ENCODE measurements at places on chromosomes 7 and 10.

GRCh38 chr10:71579668-71580067 is 139.9 kb downstream of the C10orf105 start:
- no peak for DNase-seq

GRCh38 chr7:150587551-150587950 is 20.4 kb downstream of the GIMAP4 start:
- DNase-seq = no peak

- DNase-seq = no peak
Measured at GRCh38 chr10:86170255-86171108, 196.1 kb downstream of the GRID1 start.

- no peak for DNase-seq
Measured at GRCh38 chr10:49010295-49010694, 70.7 kb upstream of the LRRC18 start.

GRCh38 chr7:19107356-19108146 is 9.9 kb downstream of the TWIST1 start:
- DNase-seq = no peak

DNA sequence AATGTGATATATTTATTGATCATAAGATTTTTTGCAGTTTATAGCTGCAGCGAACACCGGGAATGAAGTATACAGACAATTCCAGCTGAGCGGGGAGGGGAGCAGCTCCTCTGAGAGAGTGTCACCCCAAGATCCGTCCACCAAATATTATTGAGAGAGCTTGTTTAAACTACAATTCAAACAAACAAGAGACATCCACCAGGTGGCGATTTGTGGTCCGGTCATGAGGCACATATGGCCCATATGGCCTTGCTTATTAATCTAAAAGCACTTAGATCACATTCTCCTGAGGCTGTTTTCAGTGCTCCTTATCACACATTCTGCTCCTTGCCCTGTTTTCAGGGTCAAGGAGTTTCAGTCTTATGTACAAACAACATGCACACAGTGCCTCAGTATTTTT is 83.1 kb downstream of the THSD7A start:
- no peak for DNase-seq

DNA sequence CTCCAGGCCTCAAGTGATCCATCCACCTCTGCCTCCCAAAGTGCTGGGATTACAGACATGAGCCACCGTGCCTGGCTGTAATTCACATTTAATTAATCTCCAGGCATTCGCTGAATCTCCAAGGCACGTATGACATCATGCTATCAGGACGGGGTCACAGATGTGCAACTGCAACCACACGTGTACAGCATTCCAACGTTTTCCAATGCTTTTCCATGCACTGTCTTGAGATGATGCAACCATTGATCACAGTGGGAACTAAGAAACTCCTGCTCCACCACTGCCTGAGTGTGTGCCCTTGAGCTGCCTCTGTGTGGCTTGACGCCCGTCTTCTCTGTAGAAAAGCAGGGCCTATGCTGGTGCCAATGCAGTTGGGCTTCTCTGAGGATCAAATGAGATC is 119.8 kb upstream of the LYZL2 start:
- no peak for DNase-seq

GRCh38 chr10:71972746-71973695 is 8.8 kb downstream of the CHST3 start:
- DNase-seq = no peak

DNA sequence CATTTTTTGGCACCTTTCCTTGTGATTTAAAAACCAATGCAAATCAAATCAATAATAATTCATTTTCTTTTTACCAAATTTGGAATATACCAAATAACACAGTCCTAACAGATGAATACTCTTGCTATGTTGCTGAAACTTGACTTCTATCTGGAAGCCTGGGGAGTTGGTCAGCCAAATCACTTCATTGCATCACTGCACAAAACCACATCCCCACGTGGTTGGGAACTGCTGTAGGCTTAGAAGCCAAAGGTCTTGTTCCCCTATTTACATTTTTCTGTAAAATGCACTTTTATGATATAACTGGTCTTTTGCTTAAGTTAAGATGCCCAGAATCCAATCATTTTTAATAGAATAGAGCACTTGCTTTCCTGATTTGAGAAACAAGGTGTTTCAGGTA is 15.2 kb downstream of the GPR85 start:
- no peak for DNase-seq

DNA sequence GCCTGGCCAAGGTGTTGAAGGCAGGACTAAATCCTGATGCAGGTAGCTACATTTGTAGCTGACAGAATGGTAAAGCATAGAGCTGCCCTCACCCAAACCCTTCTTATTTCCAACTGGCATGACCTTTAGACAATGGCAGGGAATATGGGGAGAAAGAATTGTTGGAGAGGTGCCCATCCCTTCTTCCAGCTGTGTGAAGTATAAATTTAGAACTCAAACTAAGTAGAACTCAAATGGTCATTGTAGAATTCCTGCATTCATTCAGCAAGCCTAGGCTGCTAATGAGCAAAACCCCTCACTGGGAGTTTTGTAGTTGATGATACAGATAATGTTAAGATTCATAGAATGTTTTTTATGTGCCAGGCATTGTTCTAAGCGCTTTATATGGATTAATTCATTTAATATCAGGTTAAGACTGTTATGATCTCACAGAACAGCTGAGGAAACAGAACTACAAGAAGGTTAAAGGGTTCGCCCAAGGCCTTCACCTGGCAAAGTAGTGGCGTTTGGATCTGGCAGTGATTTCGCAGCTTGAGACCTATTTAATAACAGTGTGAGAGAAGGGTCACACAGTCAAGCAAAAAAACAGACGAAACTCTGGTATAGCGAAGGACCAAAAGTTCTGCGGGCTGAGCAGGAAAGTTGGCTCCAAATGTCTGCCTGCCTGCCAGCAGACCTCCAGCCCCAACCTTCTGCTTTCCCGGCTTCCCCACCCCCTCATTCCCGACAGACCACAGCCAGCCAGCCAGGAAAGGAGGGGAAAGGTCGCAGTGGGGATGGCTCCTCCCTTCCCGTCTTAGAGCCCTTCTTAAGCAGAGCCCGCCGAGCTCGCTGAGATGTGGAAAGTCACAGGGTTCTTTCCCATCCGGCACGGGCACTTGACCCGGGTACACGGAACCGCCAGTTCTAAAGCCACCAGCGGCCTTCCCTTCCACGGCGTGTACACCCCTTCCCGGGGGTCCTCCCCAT is 1.6 kb upstream of the HILPDA start:
- no peak for DNase-seq

DNA sequence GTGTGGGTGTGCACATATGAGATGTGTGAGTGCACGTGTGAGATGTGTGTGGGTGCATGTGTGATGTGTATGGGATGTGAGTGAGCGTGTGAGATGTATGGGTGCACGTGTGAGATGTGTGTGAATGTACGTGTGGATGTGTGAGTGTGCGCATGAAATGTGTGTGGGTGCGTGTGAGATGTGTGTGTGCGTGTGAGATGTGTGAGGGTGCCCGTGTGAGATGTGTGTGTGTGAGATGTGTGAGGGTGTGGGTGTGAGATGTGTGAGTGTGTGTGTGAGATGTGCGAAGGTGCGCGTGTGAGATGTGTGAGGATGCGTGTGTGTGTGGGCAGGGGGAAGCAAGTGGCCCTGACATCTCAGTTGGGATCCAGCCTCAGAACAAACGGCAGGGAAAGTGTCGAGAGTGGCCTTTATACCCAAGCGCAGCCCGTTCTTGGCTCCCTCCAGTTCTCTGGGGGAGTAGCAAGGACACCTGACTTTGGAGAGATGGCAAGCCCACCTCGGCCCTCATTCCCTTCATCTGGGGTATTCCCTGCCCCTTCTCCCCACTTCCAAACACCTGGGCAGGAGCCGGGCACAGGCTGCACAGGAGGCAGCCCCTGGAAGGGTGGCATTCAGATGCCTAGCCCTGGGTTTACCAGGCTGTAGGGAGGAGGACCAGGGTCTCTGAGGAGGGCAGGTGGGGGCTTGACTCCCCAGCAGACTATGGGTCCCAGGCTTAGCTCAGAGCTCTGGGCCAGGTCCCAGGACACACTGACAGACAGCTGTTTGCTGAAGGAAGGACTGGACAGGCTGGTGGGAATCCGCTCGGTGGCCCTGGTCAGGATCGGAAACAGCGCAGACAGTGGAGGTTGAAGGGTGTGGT is 31.6 kb downstream of the PPIF start:
- no peak for DNase-seq

DNA sequence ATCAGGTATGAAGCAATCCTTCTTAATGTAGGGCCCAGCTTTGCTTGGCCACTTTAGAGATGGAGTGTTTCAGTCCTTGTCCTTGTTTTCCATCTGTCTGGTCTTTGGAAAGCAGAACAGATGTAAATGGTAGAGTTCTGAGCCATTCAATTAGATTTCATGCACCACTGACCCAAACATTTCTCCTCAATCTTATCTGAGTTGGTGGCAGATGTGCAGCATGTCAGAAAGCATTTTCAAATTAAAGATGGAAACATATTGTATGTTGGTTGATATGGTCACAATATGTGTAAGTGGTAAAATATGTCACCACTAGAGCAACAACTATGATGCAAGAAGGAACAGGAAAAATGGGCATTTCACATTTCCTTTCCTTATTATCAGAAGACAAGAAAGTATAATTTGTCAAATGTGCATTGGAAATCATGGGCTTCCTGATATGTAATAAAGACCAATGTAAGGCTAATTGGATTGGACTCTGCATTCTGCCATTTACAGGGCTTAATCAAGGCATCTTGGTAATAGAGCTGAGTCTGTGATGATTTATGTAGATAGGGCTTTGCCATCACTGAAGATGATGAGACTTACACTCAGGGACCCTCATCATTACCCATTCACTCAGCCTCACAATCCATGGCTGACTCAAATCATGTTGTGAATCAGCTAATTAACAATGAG is 750.7 kb downstream of the NRG3 start:
- no peak for DNase-seq

DNA sequence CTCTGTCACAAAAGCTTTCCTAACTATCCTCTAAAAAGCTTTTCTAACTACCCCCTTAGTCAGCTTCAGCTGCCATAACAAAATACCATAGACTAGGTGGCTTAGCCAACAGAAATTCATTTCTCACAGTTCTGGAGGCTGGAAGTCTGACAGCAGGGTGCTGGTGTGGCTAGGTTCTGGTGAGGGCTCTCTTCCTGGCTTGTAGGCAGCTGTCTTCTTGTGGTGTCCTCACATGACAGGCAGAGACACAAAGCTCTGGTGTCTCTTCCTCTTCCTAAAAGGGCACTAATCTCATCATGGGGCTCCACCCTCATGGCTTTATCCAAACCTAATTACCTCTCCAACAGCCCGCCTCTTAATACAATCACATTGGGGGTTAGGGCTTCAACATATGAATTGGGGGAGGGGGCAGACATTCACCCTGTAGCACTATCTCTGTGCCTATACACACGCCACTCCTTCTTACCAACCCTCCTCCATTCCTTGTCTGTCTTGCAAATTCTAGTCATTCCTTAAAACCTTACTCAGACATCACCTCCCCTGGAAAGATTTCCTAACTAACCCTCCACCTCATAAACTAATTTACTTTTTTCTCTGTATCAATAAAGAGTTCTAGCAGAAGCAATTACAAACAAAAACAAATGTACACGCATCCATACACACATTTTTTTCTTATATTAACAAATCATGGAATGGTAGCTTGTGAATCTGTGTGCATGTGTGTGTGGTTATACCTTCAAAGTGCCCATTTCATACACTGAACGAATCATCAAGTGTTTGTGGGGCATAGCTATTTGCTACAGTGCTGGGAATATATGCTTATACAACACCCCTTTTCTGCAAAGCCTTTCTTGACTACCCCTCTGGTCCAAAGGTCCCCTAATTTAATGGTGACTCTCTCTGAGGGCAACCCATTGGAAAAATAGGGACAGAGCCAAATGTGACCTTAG is 26.4 kb downstream of the RHOBTB1 start:
- DNase-seq = no peak

- no peak for DNase-seq
Measured at GRCh38 chr10:130243015-130243414, 106.8 kb downstream of the GLRX3 start.

DNA sequence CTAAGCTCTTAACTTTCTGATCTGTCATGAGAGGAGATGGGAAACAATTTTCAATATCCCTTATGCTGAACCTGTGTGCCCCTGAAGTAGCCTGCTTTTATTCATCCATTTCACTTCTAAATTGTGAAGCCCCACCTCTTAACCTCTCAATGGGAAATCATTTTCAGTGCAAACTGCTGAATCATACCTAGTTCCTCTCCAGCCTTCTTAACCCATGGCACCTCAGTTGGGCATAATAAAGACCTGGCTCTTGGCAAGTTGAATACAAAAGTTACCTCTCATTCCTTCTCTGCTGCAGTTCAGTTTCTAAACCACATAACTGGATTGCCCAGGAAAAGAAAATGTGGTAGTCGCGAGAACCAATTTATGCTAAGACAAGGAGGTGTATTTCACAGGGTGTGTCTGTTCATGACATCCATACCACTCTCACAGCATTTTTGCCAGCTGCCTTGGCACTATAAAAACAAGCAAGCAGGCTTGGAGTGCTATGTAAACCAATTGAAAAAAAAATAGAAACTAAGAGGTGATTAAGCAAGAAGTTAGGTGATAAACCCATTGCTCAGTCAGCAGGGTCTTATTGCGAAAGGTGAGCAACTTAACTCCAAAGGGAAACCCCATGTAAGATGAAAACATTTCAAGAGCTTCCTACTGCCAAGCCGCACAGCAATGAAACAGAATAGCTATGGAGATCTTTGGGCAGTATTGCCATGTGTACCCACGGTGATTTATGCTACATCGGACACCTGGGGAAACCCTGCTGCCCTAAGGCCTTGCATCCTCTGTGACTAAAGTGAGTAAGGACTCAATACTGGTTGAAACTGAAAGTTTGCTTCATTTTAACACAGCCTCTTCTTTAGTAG is 57.0 kb upstream of the DKK1 start:
- DNase-seq = no peak

DNA sequence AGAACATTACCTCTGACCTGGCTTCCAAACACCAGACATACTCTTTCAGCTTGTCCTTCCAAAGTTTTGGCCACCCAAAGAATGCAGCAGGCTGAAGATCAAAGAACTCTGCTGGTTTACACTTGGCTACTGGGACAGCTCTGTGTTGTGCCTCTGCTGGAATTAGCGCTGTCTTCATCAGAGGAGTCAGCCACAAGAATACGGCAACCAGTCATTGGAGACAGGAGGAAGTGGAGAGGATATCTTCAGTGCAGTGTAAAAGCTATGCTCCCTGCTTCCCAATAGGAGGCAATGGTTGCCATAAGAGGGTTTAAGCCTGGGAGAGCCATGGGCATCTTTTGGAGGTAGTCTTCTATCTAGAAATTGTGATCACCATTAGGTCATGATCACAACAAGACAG is 126.7 kb upstream of the WNT16 start:
- no peak for DNase-seq

- peak; percentile 33 for DNase-seq
Measured at GRCh38 chr7:150852371-150852905, at the start of gene AOC1. Gene AOC1, plus strand, starts transcription at chr7:150852517. Its CDS starts 3,954 bp downstream, at chr7:150856471.

GRCh38 chr10:3874990-3875841 is 90.2 kb upstream of the KLF6 start:
- no peak for DNase-seq

- DNase-seq = no peak
Measured at GRCh38 chr7:65925040-65925439, 52.2 kb downstream of the VKORC1L1 start.

DNA sequence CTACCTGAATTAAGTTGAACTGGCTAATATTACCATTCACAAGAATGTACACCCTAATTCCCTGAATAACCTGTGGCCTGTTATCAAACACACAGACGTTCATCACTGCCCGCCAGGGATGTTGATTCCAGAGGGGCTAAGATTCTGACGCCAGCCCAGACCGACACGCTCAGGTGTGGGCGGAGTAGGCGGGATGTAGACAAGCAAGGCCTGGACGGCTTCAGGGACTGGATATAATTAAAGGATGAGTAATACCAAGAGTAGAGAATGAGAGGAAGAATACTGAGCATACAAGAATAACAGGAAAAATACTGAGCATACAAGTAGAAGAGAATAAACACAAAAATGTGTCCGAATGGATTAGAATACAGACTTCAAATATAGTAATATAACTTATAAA is 29.0 kb downstream of the CUBN start:
- no peak for DNase-seq

All from activated CD8-positive, alpha-beta memory T cell treated with anti-CD3 and anti-CD28 coated beads, Interleukin-2, amount 10 ng/mL, durations not matched to agents 7 days and 5 days (primary cell).